ENCODE measurements at places on chromosomes 4 and X.

DNA sequence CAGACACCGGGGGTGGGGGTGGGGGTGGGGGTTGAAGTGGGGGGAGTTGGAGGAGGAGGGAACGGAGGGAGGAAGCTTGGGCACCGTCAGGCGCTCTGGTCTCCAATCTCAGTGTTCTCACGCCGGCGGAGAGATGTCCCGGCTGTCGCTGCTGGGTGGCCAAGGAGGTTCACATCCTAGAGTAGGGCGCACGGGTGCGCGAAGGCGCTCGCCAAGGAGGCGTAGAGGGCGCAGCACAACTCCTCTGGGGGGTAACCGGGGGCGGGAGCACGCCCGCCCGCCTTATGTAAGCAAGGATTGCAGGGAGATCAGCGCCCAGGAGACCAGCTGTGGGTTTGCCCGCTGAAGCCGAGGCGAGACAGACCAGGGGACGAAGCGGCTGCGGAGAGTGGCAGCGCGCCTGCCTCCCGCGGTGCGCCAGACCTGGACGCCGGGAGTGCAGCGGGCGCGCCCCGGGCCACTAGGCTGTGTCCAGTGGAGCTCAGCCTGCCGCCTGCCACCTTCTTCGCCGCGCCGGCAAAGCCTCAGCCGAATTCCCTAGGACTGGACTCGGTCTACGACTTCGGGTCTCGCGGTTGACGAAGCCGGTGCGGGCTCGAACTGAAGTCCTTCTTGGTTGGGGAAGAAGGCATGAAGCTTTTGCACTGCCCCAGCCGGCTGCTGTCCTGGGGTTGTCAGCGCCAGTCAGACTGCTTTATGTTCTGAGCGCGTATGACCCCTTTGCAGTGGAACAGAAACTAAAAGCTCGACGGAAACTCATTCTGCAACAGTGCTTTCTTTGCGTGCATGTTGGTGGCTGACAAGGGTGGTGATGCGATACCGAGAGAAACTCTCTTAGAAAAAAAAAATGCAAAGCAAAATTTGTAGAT lies 707 bp upstream of the UNC5C start:
- no peak for DNase-seq

GRCh38 chr4:137300776-137301175 lies 231.5 kb downstream of the PCDH18 start:
- no peak for DNase-seq

- DNase-seq: no peak
These were observed 216.2 kb downstream of the DHRSX start for GRCh38 chrX:2284601-2285000.

GRCh38 chrX:1883772-1884171 lies 268.9 kb downstream of the ASMT start:
- no peak for DNase-seq

DNA sequence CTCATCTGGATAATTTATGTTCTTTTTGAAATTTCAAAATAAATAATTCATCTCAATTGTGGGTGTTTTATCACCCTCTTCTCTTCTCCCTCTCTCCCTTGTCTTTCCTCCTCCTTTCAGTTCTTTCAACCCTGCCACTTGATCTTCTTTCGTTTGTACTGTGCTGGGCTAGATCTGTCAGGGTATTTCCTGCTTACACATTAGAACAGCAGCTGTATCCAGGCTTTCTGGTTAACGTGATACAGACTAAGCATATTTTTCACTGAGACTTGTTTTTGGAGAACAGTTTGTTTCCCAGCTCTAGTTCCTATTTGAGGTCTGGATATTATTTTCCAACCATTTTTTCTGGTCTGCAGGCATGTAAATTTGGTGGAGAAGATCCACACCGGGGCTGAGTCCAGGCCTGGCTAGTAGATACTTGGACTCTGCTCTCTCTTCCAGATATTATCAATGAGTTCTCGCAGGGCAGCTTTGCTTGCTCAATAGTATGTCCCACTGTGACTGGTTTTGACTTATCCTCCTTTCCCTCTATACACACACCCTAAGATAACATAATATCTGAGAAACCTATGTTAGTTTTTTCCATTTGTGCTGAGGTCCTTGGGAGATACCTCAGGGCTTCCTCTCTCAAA lies 1310.7 kb upstream of the TENM3 start:
- no peak for DNase-seq

DNA sequence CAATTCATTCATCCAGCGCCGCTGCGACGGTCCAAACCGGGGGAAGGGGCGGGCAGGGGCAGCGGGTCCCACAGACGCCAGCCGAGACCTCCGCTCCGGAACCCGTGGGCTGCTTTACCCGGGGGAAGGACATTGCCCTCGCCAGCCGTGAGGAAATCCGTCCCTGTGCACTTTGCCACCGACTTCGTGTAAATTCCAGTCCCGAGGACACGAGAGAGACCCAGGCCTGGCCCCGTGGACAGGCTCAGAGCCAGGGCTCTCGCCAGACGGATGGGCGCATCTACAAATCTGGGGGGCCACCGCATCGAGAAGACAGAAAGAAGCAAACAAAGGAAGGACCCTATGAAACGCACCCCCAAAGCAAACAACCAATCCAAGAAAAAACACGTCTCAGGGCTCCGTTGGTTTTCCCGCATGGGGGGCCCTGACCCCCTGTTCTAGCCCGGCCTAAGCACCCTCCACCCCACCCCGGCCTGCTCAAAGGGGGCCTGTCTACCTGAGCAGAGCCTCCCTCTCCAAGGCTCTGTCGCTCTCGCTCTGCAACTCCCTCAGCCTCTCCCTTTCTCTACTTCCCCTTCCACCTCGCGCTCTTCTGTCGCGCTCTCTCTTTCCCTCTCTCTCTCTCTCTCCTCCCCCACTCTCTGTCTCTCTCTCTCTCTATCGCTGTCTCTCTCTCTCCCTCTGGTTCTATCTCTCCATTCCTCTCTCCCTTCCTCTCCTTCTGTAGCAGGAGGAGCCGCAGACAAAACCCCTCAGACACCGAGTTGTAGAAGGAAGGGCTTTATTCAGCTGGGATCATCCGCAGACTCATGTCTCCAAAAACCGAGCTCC lies 11.3 kb downstream of the FRG2 start:
- DNase-seq: no peak

GRCh38 chr4:10157478-10158332 lies 41.1 kb upstream of the WDR1 start:
- DNase-seq: peak; percentile 23

- no peak for DNase-seq
These were observed 127.6 kb upstream of the SH3RF1 start for GRCh38 chr4:169398316-169398715.

- no peak for DNase-seq
These were observed 210.0 kb downstream of the SOWAHB start for GRCh38 chr4:76687746-76688448.

GRCh38 chr4:37528166-37528885 lies 157.8 kb downstream of the RELL1 start:
- no peak for DNase-seq

Measured in NCI-H1105 (cell line).